Left cardiac atrium (tissue), 4 donors: ENCODE measurements at places on chromosomes 7 and 10. TPM values are rescaled to one million over a fixed set of nuclear protein-coding genes. Genes with fewer than 3 reads are reported as not detected.

The TUBAL3 gene
- total RNA-seq, result 0.31 TPM

The VSTM4 gene
- 21.0 TPM for total RNA-seq

The SMIM30 gene
- total RNA-seq, result 85.9 TPM

The TRIM56 gene
- total RNA-seq, result 22.4 TPM

The HERPUD2 gene
- total RNA-seq, result 17.3 TPM

The MORN4 gene
- total RNA-seq, result 8.3 TPM

The SORCS1 gene
- 4.2 TPM for total RNA-seq

The HYAL4 gene
- total RNA-seq, result not detected

The ATP6V0A4 gene
- total RNA-seq, result not detected

The DPY19L1 gene
- total RNA-seq, result 25.9 TPM

The MYPN gene
- total RNA-seq, result 62.2 TPM

The CLCN1 gene
- total RNA-seq, result not detected

The PITX3 gene
- not detected for total RNA-seq

The AKR1C1 gene
- 147 TPM for total RNA-seq

GRCh38 chr10:115118346-115118745, 25.2 kb downstream of the ATRNL1 start:
- no peak for DNase-seq

DNA sequence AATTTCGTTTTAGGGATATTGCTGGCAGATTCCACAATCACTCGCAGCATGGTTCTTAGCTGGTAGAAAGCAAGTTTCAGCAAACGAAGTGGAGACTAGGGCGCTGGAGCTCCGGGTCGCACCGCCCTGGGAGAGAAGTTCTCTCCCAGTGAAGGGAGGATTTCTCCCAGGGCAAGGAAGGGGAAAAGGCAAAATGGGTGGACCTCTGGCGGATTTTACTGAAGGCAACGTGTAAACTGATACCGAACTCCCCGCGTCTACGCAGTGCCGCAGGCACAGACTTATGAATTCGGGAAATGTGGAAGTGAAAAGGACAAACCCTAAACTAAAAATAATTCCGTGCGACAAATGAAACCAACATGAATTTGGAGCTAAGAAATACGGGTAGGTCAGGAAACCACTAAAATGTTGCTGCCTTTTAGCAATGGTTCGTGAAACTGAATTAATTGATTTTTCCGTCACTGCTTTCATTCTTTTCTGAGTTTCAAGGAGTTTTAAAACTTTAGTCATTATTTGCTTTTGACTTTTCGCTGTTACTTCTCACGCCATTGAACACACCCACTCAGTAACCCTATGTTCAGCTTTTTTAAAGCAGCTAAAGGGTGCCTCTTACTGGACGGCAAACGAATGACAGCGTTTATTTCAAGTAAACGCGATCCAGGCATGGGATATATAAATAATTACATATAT, at the start of gene MYOF:
Gene MYOF (minus strand): TSS at position 190 of the 690 bp plus-strand sequence. CDS start 140 bp downstream, at position 50.
- peak; percentile 58 for DNase-seq

DNA sequence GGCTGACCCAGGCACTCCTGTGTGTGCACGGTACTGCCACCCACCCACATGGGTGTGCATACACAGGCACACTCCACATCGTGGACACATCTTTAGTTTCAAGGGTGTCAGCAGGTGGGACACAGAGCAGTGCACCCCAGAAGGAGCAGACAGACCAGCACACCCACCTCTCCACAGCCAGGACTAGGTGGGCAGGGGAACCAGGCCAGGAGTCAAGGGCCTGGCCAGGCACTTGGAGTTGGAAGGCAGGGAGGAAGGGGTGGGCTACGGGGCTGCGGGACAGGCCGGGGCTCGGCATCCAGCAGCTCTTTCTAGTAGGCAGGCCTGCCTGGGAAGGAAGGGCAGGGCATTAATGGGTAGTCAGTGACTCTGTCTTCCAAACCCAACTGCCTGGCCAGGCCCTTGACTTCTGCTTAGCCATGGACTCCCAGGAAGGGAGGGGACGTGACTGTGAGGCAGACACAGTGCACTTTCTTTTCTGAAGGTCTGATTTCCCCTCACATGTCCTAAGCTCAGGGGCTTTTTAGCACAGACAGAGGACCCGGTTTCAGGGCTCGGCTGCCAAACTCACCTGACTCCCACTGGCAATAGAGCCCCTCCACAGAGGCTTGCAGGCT, 14.6 kb downstream of the RASGEF1A start:
- DNase-seq, result peak; percentile 3

DNA sequence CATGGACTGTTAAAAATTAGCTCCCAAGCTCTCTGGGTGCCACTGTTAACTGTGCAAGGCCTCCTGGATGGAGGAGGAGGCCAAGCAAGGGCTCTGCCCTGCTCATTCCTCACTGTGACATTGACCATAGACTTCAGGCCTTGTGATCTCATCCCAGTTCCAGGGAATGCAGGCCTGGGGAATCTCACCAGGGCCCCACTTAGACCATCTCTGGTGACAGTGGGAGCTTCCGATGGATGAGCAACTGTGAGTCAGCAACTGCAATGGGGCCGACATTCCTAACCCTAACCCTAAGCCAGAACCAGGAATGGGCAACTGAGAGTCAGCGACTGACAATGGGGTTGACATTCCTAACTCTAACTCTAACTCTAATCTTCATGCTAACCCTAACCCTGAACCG, 50.4 kb upstream of the MSMB start:
- DNase-seq, result no peak

DNA sequence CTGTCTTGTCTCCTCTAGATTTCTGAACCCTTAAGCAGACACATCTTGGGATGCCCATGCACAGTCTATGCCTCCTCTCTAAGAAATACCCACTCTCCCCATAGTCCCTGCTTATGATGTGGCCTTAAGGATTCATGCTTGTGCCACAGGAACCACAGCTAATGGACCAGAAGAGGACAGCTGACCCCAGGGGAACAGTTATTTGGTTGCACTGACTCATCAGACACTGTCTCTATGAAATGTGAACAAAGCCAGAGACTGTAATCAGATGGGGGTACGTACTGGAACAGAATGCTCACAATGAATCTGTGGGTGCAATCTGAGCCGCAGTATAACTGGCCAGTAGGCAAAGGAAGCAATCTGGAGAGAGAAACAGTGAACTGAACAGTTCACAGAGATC, 121.9 kb downstream of the USP6NL start:
- no peak for DNase-seq

GRCh38 chr7:123271231-123271630, 71.5 kb upstream of the SLC13A1 start:
- DNase-seq, result no peak

GRCh38 chr7:73437091-73437490, 3.5 kb downstream of the FZD9 start:
- DNase-seq, result no peak

DNA sequence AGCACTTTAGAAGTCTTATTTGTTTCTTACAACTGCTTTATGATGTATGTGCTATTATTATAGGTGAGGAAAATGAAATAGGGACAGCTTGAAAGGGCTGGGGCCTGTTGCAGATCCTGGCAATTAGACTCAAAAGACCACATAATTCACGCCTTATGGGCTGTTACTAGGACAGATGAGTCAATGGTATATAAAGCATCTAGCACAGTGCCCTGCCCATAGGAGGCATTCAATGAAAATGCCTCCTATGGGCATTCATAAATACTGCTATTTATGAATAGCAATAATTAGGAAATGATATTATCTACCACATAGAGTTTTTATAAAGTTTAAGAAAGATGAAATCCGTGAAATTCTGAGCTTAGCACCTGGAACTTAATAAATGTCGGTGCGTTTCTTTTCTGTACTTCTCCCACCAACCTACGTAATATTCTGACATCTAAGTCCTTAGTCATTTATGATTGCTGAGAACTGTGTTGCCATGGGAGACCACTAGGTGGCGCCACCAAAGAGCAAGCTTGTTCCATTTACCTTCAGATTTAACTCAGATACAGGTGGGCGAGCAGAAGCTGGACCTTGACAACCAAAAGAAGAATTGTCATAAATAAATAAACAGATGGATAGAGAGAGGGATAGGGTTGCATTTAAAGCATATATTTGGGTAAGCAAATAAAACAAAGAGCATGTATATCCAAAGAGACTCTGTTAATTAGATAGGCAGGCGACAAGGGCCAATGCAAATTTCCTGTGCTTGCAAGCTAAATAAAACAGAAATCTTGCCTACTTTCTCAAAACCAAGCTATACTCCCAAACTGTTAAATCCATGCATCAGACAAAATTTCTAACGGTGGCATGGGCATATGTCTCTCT, 699.9 kb downstream of the INHBA start:
- DNase-seq, result peak; percentile 27

DNA sequence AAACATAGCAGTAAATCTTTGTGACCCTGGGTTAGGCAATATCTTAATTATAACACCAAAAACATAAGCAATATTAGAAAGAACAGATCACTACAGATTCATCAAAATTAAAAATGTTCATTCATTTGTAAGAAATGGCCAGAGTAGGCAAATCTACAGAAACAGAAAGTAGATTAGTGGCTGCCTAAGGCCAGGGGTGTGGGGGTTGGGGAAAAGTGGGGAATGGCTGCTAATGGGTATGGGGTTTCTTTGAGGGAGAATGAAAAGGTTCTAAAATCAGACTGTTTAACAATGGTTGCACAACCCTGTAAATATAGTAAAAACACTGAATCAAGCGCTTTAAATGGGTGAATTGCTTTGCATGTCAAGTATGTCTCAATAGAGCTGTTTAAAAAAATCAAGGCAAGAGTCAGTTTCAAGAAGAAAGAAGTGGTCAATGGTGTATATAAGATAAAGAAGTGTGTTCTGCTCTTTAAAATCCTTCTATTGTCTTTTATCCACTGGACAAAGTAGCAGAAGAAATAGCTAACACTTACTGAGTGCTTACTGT, 42.6 kb downstream of the CDK6 start:
- DNase-seq, result no peak

DNA sequence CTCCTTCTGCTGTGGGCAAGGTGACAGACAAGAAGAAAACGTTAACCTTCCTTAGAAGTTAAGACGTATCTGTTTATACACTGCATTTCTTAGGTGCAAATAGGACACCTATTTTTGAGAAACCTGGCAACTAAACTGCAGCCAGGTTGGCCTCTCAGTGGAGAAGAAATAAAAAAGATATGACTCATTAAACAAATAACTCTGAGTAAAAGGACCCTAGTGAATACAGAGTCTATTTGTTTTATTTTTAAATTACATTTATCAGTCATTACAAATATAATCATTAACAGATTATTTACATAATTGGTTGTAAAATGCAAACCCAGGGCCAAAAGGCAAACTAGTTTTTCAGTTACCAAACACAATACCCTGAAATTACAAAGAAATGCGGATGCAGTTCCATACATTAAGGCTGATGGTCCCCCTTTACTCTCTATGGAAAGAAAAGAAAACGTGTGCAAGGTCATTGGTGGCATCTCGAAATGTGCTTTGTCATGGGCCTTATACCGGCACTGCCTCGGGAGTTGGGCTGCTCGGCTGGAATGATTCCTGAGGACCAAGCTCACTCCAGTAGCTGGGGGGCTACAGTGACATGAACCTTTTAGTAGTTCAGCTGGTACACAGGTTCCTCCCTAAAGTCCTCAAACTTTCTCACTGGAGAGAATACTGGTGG, 38.4 kb downstream of the ADRB1 start:
- no peak for DNase-seq

GRCh38 chr10:74238031-74238431, 87.0 kb downstream of the ADK start:
- no peak for DNase-seq

GRCh38 chr10:310371-310770, 175.1 kb downstream of the ZMYND11 start:
- no peak for DNase-seq

GRCh38 chr7:112411186-112411795, 39.0 kb upstream of the IFRD1 start:
- peak; percentile 35 for DNase-seq

DNA sequence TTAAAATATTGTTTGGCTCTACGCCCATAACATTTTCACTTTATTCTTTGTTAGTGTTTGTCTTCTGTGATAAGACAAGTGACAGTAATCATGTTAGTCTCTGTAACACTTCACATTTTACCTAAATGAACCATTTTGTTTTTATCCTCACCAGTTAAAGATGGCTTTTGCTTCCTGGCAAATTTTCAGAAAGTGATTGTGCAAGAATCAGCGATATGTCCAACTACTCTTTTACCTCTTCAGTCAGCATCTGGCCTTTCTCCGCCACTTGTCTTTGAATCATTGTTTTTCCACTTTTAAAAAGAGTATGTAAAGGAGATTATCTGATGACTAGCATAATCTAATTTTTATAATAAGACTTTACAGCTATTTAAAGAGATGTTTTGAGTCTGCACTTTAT, 3.5 kb downstream of the DGKB start:
- DNase-seq, result no peak

- no peak for DNase-seq
Observed at GRCh38 chr7:157468221-157469111, 131.7 kb downstream of the DNAJB6 start.

- no peak for DNase-seq
Observed at GRCh38 chr7:2722591-2722990, 34.6 kb downstream of the AMZ1 start.

DNA sequence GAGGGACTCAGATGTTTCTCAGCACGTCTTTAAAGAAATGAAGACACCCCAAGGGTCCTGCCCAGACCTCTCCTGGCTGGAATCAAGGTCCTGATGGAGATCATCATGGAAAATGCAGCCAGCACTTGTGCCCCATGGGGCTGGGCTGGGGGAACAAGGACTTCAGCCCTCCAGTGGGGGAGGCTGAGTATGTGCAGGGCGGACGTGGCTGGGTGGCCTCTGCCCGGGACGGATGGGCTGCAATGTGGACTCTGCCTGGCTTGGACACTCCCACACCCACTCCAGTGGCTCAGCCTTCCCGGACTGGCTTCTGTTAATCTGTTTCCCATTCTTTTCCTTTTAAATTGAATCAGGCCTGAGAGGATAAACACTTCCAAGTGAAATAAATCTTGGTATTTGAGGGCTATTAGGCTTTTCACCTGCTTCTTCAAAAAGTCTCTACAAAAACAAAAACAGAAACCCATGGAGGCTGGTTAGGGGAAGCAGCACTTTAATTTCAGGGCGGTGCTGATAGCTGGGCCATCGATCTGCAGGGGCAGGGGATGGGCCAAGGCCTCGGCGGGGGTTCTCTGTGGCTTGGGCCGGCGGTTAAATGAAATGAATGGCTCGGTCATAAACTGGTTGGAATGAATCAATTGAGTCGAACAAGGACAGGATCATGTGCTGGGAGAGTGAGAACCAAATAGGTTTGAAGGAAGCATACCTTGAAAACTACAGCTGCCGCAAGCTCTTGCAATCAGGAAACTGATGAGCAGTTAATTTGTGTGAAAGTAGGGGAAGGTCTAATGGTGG, 51.4 kb downstream of the ADARB2 start:
- no peak for DNase-seq

DNA sequence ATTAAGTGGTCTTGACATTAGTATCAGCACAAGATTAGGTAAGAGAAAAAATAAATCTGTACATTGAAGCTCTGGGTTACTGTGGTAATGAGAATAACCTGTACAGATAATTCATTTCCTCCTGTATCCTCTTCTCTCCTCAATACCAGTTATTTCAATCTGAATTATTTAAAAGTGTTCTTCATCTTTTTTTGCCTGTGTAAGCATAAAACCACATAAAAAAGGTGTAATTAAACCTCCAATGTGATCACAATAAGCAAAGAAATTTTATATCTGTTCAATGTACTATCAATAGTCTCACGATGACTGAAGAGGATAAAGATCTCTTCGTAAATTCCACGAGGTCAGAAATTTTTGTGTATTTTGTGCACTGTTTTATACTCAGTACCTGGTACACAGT, 1.2 kb upstream of the MYPN start:
- no peak for DNase-seq
